Activated T-helper 1 cell treated with anti-CD3 and anti-CD28 coated beads, Interleukin-2, amount 50 U/mL, for 16 hours (primary cell): ENCODE measurements at places on chromosomes 13 and 19.

DNA sequence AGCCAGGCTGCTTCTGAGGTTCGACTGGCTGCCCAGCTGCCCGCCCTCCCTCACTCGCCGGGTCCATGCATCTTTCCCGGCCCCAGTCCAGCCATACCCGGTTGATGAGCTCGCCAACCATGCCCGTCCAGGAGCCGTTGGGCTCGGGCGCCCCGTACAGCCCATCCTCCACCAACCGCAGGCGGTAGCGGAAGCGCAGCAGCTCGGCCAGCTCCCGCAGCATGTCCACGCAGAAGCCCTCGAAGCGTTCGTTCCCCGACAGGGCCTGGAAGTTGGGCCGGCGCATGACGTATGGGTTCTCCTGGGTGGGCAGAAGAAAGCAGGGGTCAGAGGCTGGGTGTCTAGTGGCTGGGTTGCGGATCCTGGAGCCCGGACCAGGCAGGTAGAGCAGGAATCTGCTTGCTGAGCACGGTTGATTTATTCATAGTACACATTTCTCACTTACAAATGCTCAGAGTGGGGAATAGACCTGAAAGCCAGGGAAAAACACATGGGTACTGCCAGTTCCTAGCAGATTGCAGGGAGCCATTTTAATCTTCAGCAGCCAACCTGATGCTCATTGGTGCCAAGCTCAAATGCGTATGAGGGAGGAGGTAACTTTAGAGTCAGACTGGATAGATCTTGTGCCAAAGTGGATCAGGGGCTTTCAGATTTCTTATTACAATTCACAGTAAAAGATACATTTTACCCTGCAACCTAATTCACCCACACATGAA is 27.4 kb downstream of the GRIK5 start:
- DNase-seq = no peak

DNA sequence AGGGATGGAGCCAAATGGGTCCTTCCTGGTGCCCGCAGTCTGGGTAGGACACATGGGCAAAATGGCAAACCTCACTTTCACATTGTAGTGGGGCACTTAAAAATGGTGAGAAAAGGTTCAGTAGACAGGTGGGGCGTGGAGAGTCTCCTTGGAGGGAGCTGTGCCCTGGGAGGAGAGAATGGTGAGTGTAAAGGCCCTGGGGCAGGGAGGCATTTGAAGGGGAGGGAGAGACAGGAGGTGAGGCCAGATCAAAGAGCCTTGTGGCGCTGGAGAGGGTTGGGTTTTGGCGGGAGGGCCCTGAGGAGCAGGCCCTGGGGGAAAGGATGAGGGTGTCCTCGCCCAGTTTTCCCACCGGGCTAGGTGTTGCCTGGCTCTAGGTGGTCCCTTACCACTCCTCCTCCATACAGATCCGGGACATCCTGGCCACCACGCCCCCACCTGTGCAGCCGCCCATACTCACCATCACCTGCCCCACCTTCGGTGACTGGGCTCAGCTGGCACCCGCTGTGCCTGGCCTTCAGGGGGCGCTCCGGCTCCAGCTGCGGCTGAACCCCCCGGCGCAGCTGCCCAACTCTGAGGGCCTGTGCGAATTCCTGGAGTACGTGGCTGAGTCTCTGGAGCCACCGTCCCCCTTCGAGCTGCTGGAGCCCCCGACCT is 6.3 kb downstream of the MAP1S start:
- DNase-seq = no peak

DNA sequence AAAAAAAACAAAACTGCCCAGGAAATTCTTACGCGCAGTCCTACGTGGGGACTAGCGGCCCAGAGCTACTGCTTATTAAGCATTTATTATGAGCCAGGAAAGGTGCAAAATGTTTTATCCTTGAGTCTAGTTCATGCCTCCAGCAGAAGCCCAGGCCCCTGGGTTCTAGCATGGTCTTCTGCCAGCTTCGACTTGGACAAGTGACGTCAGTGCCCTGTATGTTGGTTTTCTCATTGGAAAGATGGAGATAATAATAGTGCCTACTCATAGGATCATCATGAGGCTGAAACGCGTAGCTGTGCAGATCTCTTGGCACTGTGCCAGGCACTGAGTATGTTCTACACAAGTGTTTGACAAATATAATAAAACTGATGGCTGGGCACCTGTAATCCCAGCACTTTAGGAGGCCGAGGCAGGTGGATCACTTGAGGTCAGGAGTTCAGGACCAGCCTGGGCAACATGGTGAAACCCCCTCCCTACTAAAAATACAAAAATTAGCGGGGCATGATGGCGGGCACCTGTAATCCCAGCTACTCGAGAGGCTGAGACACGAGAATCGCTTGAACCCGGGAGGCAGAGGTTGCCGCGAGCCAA is 12.4 kb upstream of the SULT2B1 start:
- no peak for DNase-seq

DNA sequence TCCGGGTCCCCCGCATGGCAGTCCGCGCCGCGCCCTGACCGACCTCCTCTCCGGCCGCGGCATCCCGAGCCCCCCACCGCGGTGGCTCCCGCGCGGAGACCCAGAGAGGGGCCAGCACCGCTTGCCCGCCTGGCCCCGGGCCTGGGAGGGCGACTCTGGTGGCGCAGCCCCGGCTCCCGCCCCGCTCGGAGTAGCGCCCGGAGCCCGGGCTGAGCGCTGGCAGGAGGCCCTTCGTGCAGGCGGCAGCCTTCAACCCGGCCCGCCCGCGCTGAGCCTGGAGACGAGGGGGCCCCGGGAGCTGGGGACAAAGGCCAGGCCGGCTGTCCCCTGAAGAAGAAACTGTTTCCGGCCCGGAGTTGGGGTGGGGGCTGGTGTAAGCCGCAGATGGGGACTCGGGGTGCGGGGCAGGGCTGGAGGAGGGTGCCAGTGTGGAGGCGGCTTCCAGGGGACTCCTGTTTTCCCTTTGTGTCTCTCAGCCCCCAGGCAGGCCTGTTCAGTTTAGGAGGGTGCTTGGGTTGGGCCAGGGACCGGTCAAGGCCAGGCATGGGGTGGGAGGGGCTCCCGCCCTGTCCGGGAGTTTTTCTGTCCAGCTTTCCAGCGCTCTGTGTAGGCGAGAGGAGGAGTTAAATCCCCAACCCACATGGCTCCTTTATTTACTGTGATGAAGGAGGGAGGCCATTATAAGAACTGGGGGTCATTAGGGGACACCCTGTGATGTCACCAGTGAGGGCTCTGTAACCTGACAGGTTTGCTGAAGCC is 935 bp downstream of the LRP3 start:
- DNase-seq = no peak

DNA sequence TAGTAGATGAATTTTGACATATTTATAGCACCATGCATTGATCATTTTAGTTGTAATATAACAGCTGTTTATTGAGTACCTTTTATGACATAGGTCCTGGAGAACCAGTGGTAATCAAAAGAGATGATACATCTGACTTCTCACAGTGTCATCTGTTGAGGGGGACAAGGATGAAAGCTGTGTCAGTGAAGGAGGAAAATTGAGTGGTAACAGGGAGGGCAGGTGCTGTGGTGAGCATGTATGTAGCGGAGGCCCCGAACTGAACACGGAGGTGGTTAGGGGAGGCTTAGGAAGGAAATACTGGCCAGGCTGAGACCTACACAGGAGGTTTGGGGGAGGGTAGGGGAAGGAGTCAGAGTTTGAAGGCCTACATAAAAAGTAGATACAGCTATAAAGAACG is 199.7 kb downstream of the GGACT start:
- no peak for DNase-seq

DNA sequence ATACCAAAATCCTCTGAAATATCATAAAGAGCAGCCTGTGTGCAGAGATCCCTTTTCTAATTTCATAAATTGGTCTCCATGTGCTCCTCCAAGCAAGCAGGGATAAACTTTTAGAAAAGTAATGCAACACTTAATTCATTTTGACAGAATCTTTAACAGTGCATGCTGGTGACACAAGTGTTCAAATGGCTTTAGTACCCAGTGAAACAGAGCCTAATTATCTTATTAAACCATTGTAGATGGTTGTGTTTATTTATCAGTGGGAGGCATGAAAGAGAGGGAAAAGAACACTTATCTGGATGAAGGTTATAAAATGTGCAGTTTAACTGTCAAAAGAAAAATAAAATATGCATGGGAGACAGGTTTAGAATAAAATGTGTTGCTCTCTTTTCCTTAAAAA is 945.0 kb upstream of the PCDH20 start:
- no peak for DNase-seq

DNA sequence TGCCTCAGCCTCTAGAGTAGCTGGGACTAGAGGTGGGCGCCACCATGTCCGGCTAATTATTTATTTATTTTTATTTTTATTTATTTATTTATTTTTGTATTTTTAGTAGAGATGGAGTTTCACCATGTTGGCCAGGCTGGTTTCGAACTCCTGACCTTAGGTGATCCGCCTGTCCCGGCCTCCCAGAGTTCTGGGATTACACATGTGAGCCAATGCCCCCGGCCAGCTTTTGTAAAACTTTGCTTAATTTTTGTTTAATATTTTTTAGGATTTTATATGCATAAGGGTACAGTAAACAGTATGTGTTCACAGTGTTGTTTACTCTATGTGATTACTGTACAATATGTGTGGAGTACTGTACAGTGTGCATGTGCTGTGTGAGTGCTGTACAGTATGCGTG is 98.7 kb downstream of the ZMYM2 start:
- no peak for DNase-seq

DNA sequence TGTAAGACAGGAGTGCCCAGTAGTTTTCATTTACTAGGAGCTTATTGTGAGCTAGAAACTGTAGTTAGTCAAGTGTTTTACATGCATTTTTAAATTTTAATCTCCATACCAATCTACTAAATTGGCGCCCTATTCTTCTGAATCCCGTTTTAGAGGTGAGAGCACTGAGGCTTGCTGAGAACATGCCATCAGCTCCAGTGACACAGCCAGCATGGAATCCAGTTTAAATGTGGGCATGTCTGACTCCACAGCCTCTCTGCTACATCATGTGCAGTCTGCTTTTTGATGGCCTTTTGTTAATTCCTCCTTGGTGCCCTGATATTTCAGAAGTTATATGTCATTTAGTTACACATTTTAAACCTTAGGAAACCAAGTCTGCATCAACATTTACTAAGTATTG is 325.4 kb downstream of the DLEU7 start:
- DNase-seq = no peak

GRCh38 chr13:24741016-24741662 is 22.8 kb upstream of the RNF17 start:
- no peak for DNase-seq

- DNase-seq = no peak
These were observed 7.9 kb upstream of the LGALS14 start for GRCh38 chr19:39696387-39696786.

DNA sequence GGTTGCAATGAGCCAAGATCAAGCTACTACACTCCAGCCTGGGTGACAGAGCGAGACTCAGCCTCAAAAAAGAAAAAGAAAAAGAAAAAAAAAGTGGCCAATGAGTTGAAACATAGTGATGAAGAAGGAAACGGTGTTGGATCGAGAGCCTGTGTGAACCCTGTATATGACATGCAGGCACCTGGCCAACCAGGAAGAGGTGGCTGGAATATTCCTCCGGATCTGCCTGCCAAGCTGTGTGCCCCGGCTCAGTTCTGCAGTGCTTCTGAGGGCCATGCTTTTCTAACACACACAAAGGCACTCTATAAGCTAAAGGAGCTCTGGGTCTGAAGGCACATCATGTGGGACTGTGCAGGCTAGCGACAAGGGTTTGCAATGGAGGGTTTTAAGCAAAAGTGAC is 3.7 kb upstream of the ZNF444 start:
- DNase-seq = no peak

GRCh38 chr13:60047918-60048317 is 115.8 kb downstream of the DIAPH3 start:
- no peak for DNase-seq

- DNase-seq = no peak
These were observed 250.3 kb upstream of the ATXN8OS start for GRCh38 chr13:69857183-69857821.

GRCh38 chr13:30510091-30510490 is 44.4 kb upstream of the HMGB1 start:
- no peak for DNase-seq

DNA sequence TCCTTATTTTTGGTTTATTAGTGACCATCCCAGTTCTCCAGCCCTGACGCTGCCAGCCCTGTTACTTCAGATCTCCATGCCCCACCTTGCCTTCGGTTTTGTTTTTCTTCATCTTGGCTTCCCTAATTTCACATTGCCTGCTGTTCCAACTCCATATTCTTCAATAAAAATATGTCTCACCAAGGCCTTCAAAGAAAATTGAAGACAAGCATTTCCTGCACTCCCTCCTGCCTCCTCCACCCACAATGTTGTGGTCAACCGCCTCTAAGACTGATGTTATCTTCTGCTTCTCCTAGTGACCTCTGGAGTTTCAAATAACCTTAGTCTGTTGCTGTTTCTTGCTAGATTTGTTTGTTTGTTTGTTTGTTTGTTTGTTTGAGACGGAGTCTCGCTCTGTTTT is 14.6 kb downstream of the PLD3 start:
- no peak for DNase-seq

DNA sequence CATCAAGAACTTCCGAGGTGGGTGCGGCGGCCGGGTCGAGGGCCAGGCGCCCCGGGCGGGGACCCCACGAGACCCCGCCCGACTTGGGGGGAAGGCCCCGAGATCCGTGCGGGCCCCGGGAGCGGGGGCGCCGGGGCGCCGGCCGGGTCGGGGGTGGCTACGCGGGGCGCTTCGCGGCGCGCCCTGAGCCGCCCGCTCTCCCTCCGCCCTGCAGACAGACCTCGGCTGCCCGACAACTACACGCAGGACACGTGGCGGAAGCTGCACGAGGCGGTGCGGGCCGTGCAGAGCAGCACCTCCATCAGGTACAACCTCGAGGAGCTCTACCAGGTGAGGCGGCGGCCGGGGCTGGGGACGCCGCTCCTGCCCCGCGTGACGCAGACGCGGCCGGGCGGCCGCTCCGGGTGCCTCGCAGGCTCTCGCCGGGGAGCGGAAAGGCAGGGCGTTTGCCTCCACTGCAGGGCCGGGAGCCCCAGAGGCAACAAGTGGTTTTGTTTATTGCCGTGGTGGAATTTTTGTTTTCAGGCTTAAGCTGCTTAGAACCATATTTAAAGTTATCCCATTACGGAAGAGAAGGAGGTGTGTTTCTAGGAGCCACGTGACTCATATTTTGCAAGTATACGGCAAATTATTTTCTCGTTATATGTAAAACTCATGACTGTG is 477 bp downstream of the CUL4A start:
- DNase-seq = peak; percentile 60

GRCh38 chr19:7658219-7658686 is 10.6 kb upstream of the RETN start:
- no peak for DNase-seq

DNA sequence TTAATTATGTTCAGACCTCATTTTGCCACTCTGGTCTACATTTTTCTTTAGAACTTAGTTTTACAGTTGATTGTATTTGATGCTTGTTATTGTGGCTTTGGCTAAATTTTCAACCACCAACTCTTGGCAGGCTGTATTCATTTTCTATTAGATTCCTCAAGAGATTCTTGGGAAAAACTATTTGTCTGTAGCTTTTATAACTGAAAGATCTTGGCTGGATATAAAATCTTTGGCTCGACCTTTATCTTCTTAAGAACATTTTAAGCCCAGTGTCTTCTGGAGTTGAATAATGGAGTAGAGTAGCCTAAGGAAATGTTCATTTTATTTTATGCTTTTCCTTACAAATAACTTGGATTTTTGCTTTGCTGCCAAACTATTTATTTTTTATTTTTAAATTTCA is 848.5 kb downstream of the PCDH17 start:
- DNase-seq = no peak

GRCh38 chr13:22232186-22232585 is 561.3 kb downstream of the FGF9 start:
- DNase-seq = no peak

GRCh38 chr13:111627596-111627995 is 307.2 kb downstream of the TEX29 start:
- DNase-seq = no peak
